ENCODE measurements at places on chromosomes 13 and 19. TPM values are rescaled to one million over a fixed set of nuclear protein-coding genes. Genes with fewer than 3 reads are reported as not detected.

SHC2 gene
- total RNA-seq, result not detected

KIR3DL1 gene
- not detected for total RNA-seq

STOML3 gene
- not detected for total RNA-seq

GFY gene
- not detected for total RNA-seq

THSD8 gene
- total RNA-seq, result not detected

OR4F17 gene
- total RNA-seq, result not detected

NTN5 gene
- total RNA-seq, result not detected

BSPH1 gene
- total RNA-seq, result not detected

IGFL3 gene
- total RNA-seq, result 0.78 TPM

EXOC3L2 gene
- total RNA-seq, result 0.38 TPM

WDR88 gene
- not detected for total RNA-seq

ZNF419 gene
- total RNA-seq, result 10.0 TPM

PLEKHF1 gene
- total RNA-seq, result 27.2 TPM

SIGLEC12 gene
- not detected for total RNA-seq
